ENCODE measurements at places on chromosomes 5 and 9.
A peak's percentile ranks its signal among the peaks of the same experiment; 100 is the strongest.

- DNase-seq: no peak
Observed at GRCh38 chr5:72561148-72561972, 54.1 kb upstream of the ZNF366 start.

DNA sequence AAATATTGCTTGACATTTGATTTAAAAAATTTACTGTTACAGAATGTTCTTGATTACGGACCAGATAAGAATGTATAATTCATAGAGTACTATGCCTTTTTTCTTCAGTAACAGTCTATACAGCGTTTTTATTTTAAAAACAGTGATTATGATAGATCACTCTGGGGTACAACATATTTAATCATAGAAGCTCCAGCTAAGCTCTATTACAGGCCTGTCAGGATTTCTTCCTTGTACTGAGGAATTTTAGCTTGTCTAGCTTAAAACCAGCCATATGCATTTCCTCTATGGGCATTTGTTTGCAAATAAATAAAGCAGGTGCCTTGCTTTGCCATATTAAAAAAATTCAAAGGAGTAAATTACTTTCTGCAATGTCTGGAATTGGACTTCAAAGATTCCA lies 423.8 kb downstream of the BNC2 start:
- no peak for DNase-seq

DNA sequence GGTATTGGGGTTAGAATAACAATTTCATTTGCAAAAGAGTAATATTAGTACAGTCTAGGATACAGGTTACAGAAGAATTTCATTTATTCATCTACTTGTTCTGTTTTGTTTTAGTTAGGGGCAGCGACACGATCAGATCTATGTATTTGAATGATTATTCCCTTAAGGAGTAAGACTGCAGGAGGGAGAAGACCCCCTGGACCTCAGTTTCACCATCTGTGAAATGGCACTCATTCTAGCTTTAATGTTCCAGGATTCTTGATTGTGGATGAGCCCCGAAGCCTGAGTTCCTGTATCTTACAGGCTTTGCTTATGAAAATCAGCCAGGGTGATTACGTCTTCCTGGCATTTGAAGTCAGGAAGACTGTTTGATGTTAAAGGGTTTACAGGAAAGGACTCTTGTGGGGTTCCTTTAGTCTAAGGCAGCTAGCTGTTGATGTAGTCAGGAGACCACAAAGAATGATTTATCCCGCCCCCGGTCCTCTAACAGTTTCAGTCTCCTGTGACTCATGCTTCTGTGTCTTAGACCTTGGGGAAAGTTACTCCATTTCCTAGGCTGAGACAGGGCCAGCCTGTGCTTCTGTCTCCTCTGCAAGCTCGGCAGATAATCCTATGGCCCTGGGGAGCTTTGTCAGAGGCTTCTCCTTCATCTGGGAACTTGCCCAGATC lies 11.5 kb downstream of the SMIM3 start:
- DNase-seq: peak; percentile 50

DNA sequence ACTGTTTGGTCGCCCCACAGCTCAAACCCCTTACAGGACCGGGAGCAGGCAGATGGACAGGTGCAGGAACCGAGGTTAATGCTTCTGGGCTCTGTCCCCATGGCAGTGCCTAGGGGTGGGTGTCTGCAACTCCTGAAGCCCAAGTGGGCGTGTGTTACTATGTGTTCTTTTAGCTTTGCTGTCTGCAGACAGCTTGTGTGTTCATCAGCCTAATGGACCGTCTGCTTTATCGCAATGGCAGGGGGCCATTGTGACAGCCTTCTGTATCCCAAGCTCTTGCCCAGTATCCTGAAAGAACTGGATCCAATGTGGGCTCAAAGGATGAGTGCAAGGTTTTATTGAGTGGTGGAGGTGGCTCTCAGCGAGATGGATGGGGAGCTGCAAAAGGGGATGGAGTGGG lies 266.7 kb downstream of the CSNK1G3 start:
- DNase-seq: no peak

- DNase-seq: no peak
Observed at GRCh38 chr5:1943481-1943880, 60.8 kb upstream of the IRX4 start.

GRCh38 chr5:120225524-120225923 lies 238.6 kb upstream of the PRR16 start:
- DNase-seq: no peak

- no peak for DNase-seq
Observed at GRCh38 chr9:129267141-129267540, 89.1 kb upstream of the IER5L start.

DNA sequence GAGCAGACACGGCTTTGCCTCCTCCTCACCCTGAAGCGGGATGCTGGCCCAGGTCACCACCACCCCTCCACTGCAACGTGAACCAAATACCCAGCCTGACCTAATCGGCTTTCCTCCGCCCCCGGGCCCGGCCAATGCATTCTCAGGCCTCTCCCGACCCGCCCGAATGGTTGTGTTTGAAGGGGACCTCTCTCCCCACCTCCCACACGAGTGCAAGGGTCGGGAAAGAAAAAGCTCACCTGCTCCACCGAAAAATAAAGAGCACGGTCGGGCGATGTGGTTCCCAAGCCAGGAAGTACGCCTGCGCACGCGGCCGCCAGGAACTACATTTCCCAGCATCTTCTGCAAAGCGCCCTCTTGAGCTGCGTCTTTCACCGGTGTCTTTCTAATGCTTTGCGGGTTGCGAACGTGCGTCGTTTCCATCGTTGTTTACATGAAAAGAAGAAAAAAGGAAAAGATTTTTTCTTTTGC lies at the start of gene ZNF883:
ZNF883 (minus strand) TSS at position 282 of the 471 bp plus-strand sequence.
- DNase-seq: peak; percentile 26

- DNase-seq: no peak
Observed at GRCh38 chr5:151434570-151435237, 12.7 kb upstream of the SLC36A1 start.

GRCh38 chr9:27165670-27166069 lies 56.6 kb downstream of the TEK start:
- no peak for DNase-seq

DNA sequence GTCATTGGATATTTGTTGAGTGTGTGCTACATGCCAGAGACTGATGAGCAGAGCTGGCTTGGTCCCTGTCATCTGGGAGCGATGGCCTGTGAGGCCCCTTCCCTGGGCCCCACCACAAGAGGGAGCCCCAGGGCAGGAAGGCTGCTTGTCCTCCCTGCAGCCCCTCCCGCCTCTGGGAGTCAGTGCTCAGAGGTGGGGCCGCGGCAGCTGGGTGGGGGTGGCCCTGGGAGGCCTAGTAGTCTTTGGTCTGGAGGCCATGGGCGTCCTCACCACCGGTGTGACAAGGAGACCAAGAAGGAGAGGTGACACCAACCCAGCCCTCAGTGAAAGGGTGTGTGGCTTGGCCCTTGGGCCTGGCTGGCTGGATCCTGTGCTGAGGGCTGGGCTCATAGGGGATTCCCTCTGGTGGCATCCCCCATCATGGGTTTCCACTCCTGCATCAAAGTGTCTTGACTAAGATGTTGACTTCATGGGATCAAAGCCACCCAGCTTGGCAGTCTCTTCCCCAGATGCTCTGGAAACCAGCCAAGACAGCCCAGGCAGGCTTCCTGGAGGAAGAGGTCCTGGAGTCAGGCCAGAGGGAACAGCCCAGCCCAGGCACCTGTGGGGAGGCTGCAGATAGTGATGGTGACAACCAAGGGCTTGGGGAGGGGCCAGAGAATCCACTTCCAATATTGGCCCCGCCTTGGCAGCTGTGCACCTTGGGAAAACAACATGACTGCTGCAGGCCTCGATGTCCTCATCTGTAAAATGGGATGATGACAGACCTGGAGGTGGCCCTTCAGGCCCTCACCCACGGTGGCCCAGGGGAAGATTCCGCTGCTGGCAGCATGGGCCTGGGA lies 166.7 kb downstream of the GAPVD1 start:
- no peak for DNase-seq

- no peak for DNase-seq
Observed at GRCh38 chr9:35771943-35772342, 17.9 kb upstream of the MSMP start.

DNA sequence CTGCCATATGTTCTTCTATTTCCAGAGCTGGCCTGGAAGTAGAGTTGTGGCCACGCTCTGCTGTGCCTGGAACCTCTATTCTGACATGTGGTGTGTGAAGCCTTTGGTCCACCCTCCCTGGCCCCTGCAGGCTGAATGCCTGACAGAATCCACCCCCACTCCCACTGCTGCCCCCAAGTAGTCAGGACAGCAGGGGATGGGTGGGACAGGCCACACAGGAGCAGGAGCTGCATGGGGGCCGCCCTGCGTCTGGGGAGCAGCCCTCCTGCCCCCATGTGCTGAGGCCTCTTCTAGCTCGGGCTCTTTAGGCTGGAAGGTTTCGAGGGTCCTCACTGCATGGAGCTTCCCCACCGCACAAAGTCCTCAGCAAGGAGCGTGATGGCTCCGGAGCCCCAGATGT lies 32.6 kb upstream of the IRX4 start:
- DNase-seq: no peak

- no peak for DNase-seq
Observed at GRCh38 chr5:63439537-63439936, 522.7 kb downstream of the HTR1A start.

DNA sequence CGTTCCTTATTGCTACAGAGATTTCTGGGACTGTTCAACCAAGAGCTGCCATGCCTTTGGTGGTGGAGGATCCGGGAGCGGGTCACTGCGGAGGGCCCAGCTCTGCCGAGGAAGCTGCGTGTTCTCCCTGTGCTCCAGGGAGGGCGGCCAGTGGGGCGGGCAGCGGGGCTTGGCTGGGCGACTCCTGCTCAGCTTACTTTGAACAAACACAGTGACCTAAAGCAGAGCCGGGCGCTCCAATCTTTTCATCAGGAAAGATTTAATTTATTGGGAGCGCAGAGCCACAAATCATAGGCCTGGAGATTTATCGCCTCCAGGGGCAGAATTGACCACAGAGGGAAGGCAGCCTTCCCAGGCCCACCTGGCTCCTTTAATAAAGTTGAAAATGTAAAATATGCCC lies 27.7 kb downstream of the LHX3 start:
- DNase-seq: no peak

- DNase-seq: no peak
Observed at GRCh38 chr5:123786411-123786810, 274.4 kb downstream of the CSNK1G3 start.

DNA sequence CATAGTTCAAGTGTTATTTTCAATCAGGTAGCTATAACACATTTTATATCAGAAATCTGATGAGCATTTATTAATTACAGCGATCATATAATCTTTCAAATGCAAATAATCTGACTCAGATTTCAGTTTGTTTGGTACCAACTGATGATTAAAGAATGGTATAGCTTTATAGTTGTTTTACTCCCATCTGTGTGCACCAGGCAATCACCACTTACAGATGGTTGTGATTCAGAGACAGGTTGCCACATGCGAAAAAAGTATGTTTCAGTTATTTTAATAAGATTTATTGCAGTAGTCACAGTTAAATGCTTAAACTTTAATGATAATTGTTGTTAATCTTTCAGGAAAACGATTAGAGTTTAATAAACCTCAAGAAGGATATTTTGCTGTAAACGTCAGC lies 155.1 kb upstream of the ARRDC3 start:
- no peak for DNase-seq

- peak; percentile 12 for DNase-seq
Observed at GRCh38 chr5:86880785-86881492, 263.2 kb downstream of the COX7C start.

DNA sequence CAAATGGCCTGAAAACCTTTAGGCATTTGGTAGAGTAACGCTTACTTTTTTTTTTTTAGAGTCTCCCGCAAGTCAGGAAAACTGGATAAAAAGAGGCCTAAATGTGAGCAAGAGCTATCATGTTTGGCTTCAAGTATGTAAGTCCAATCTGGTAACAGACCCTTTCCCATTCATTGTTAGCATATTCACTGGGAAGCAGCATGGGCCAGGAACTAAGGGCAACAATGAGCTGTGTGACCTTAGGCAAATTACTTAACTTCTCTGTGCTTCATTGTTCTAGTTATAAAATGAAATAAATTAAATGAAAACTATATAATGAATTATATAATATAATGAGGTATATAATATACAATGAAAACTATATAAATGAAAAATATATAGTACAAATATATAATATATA lies 114.3 kb upstream of the PCA3 start:
- DNase-seq: no peak

DNA sequence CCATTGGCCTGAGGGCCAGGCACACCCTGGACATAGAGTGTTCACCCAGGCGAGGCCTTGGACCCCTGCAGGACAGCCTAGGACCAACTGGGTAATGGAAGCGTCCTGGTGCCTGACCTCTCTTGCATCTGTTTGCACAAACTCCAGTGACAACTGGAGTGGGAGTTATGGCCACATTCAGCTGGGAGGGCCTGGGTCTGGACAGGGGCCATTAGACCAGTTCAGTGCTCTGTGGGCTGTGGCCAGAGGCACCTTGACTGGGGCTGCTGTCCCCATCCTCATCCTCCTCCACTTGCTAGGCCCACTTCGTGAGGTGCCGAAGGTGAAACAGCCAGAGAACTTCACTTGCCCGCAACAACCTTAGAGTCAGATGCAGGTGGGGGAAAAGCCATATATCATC lies 372.7 kb upstream of the IRX1 start:
- no peak for DNase-seq

- no peak for DNase-seq
Observed at GRCh38 chr9:76730801-76731200, 33.4 kb upstream of the PCA3 start.

DNA sequence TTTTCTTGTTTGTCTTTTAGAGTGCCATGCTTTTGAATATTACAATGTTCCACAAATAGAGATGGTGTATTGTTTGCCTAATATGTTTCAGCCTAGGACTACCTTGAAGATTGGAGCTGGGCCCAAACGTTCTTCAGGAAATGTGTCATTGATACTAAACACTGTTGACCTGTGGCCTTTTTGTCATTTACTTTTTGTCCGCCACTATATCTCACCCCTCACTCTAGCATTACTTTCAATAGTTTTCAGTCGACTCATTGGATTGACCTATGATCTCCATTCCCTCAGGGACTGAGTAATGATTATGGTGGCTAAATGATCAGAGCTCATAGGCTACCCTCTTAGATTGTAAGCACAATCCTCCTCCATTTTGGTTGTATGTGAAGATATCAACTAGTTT lies 115.8 kb downstream of the NUDT12 start:
- no peak for DNase-seq

DNA sequence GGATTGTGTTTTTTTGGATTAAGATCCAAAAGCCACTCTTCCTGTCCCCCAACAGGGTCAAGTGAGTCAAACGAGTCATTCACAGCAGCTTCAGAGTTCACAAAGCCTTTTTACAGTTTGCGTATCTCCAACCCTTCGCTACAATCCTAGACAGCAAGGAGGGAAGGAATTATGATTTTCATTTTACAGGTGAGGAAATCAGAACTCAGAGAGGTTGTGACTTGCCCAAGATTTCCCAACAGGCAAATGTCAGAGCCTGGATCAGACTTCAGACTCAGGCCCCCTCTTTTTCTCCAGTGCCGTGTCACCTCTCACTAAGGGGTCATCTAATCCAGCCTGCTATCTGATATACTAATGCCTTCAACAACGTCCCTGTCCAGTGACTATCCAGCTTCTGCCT lies 72.1 kb upstream of the XPA start:
- DNase-seq: no peak

GRCh38 chr5:65808818-65809217 lies 86.8 kb downstream of the NLN start:
- DNase-seq: no peak

Measured in activated CD4-positive, alpha-beta T cell treated with anti-CD3 and anti-CD28 coated beads, Interleukin-2, amount 50 U/mL, for 1 hour (primary cell).